Esophagus muscularis mucosa (tissue), 4 donors: ENCODE measurements at places on chromosomes 2 and 18. TPM values are rescaled to one million over a fixed set of nuclear protein-coding genes. Genes with fewer than 3 reads are reported as not detected.

DNA sequence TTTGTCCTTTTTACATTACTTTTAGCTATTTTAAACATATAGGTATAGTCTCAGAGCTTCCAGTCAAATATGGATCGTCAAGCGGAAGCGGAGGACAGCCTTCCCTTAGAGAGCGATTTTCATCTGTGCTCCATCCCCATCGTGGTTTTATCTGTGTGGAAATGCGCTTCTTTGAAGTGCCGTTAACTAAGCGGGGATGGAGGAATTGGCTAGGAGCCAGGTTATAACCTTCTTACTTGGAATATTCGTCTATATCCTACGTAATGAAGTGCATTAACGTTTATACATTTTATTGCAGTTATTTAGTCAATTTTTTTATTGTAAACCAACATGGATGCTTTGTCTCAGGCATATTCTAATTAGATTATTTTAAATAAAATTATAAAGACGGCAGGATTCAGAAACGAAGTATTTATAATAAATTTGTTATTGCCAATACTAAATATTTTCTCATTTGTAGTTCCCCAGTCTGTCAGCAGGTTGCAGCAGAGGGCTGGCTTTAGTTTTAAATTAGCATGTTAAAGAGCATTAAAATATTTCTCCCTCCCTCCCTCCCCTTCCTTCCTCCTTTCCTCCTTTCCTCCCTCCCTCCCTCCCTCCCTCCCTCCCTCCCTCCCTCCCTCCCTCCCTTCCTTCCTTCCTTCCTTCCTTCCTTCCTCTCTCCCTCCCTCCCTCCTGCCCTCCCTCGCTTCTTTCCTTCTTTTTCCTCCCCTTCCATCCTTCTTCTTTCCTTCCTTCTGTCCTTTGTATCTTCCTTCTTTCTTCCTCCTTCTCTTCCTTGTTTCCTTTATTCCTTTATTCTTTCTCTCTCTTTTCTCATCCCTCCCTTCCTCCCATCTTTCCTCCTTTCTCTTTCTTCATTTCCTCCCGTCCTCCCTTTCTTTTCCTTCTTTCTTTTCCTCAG is 80.6 kb upstream of the DOCK10 start:
- H3K27ac ChIP-seq: no peak overlapping the region
- no peak for DNase-seq
- H3K4me3 ChIP-seq: no peak overlapping the region
- no peaks in the 10 kb centered on the region for H3K27me3 ChIP-seq
- no peaks in the 10 kb centered on the region for H3K36me3 ChIP-seq

- no peak overlapping the region for H3K27ac ChIP-seq
- peaks cover 85% of the 10 kb centered on the region for H3K36me3 ChIP-seq
- H3K27me3 ChIP-seq: no peaks in the 10 kb centered on the region
- no peaks in the 10 kb centered on the region for H3K4me1 ChIP-seq
- H3K4me3 ChIP-seq: no peak overlapping the region
Observed at GRCh38 chr18:8400193-8400752, 209.0 kb upstream of the RAB12 start.

Gene RAB17
- 0.83 TPM for total RNA-seq

GRCh38 chr18:11052800-11053199 is 96.6 kb downstream of the PIEZO2 start:
- no peak overlapping the region for H3K4me3 ChIP-seq
- H3K27me3 ChIP-seq: no peaks in the 10 kb centered on the region
- DNase-seq: no peak
- no peak overlapping the region for H3K27ac ChIP-seq

- no peaks in the 10 kb centered on the region for H3K27me3 ChIP-seq
- peaks cover 22% of the 10 kb centered on the region for H3K4me1 ChIP-seq
- no peak overlapping the region for H3K4me3 ChIP-seq
Observed at GRCh38 chr2:196288006-196288538, 116.7 kb upstream of the STK17B start.

DNA sequence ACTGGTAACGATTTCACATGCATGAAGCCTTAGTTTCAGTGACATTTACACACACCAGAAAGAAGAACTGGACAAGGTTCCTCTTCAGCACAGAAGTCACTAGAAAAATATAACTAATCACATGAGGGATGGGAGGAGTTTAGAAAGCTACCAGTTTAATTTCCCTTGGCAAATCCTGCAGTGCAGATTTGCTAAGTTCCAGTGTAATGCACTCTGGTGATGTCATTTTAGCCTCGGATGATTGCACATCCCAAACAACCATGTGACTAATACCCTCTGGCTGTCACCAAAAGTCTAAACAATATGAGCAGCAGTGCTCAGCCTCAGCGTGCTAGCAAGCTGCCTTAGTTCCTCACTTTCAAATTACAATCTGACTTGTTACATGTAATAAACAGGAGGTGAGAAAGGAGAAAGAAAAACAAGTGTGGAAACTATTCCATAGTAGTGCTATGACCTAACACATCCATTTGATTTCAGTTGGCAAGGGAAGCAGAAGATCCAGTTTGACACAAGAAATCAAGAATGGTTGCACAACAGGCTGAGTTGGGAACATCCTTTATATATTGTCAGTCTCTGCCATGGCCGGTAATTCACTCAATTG is 35.3 kb upstream of the PPP1CB start:
- no peak overlapping the region for H3K4me3 ChIP-seq
- no peak for DNase-seq
- H3K27me3 ChIP-seq: no peaks in the 10 kb centered on the region
- no peaks in the 10 kb centered on the region for H3K36me3 ChIP-seq
- H3K4me1 ChIP-seq: peaks cover 27% of the 10 kb centered on the region
